ENCODE measurements at places on chromosomes 5 and 9. TPM values are rescaled to one million over a fixed set of nuclear protein-coding genes. Genes with fewer than 3 reads are reported as not detected.

The RAB3C gene
- 1.2 TPM for total RNA-seq

The TNFSF8 gene
- 2.1 TPM for total RNA-seq

The NR5A1 gene
- not detected for total RNA-seq

The ECSCR gene
- 8.5 TPM for total RNA-seq

DNA sequence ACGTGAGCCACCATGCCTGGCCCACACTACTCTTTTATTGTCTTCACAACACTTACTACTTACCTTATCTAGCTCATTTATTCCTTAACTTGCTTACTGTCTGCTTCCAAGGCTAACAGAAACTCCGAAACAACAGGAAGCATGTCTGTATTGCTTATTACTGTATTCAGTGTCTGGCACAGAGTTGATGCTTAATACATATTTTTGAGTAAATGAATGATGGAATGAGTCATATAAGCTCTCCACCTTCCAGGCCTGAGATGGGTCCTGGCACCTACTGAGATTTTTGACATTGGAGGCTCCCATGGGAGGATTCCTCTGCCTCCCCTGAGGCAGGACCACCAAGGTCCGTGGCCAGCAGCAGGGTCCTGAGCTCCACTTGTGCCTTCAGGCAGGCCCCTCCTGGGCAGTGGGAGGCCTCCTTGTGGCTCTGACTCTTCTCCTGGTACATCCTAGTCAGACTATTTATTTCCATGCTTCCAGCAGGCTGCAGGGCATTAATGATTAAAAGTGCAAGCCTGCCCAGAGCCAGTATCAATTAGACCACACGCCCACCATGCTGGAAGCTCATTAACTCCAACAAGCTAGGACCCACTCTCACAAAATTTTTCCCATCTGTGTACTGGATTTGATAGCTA lies 76.5 kb upstream of the CTNNA1 start:
- DNase-seq: no peak

- no peak for DNase-seq
Observed at GRCh38 chr9:99412606-99413005, 190.5 kb downstream of the SEC61B start.

GRCh38 chr9:133251773-133252172 lies 23.2 kb downstream of the ABO start:
- no peak for DNase-seq
